ENCODE measurements at places on chromosomes 11 and 22.

GRCh38 chr11:19628018-19628417, 84.6 kb upstream of the NAV2 start:
- no peak for DNase-seq

DNA sequence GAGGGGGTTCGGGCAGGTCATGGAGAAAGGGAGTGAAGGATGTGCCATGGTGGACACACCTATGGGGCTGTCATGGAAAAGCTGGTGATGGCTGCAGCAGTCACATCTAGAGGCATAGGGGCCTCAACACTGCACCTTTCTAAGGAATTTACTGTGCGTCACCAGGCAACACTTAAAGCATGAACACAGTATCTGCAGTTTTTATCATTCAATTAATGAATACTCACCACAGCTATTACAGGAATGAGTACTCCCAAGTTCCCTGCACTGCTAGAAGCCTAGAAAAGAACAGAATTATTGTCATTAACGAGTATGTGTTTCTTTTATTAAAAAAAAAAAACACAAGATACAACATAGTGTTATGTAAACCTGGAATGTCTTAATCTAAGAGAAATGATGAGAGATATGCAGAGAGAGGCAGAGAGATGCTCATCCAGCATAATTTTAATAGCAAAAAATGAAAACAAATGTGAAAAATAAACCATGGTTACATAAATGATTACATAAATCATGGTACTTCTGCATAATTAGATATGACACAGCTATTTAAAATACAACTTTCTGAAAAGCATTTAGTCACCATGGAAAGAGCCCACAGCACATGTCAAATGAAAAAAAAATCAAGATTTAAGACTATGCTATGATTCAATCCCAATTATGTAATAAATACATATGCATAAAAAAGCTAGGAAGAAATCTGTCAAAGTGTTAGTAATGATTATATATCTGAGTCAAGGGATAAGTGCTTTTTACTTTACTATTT, 19.2 kb downstream of the SERPIND1 start:
- no peak for DNase-seq

GRCh38 chr11:35852056-35852455, 91.8 kb upstream of the LDLRAD3 start:
- DNase-seq = peak; percentile 27

DNA sequence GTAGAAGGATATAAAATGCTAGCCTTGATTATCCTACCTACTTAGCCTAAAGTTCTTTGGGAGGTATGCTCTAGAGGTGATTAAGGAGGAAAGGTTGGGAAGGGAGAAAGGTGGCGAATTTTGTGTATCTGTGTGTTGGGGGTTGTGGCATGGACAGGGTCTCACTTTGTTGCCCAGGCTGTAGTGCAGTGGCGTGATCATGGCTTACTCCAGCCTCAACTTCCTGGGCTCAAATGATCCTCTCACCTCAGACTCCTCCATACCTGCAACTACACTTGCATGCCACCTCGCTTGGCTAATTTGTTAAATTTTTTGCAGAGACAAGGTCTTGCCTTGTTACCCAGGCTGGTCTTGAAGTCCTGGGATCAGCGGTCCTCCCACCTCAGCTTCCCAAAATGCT, 1094.8 kb downstream of the DLG2 start:
- no peak for DNase-seq

- DNase-seq = no peak
These were observed 21.3 kb downstream of the TBC1D22A start for GRCh38 chr22:46783721-46784120.

DNA sequence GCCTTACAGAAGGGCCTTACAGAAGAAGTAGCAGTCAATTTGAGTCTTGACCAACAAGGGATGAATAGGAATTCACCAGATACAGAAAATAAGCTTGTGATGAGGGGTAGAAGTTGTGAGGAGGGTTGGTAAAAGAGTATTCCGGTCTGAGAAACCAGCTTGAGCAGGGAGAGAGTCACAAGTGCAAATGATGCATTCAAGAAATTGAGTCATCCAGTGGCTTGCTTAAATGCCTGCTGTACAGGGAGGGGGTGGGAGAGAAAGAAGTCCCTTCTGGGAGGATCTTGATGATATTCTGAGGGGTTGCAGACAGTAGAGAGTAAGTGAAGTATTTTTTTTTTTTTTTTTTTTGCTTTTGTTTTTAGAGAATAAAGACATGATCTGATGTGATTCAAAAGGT, 9.2 kb downstream of the CCKBR start:
- DNase-seq = no peak

GRCh38 chr22:50531546-50531961, 1.7 kb upstream of the TYMP start:
- DNase-seq = no peak

GRCh38 chr22:23789121-23789520, 2.4 kb downstream of the SMARCB1 start:
- DNase-seq = no peak

GRCh38 chr11:223026-223789, 12.9 kb downstream of the SIRT3 start:
- DNase-seq = no peak

DNA sequence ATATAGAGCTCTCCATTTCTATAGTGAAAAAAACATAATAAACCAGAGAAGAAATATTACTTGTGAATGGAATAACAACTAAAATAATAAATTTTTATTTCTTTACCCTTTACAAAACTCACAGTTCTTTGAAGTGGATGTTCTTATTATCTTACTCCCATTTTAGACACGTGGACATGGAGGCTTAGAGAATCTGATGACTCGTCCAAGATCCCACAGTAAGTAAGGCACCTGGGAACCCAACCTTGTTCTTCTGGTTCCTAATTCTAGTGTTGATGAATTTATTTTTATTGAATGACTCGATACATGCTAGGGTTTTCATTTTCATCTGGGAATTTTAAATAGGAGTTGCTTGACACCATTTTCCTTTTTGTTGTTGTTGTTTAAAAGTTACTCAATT, 1.8 kb downstream of the BPIFC start:
- no peak for DNase-seq

DNA sequence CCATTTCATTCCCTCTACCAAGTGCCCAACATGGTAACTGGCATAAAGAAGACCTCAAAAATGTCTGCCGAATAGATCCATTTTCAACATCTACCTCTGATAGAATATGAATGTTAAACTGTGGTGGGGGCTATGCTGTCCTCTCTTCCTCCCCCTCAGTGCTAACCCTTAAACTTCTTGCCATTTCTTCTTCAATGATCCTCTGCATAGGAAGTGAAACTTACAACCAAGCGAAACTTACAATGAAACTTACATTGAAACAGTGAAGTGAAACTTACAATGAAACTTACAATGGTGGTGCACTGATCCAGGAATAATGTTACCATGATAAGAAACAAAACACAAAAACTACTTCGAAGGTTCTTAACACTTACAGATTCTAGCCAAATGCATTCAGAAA, 4.7 kb downstream of the RTCB start:
- DNase-seq = no peak

- peak; percentile 52 for DNase-seq
These were observed 4.3 kb downstream of the IGSF22 start for GRCh38 chr11:18721561-18722292.

GRCh38 chr22:40979198-40979597, 28.0 kb downstream of the RBX1 start:
- DNase-seq = no peak

- no peak for DNase-seq
These were observed 7.6 kb upstream of the LMO1 start for GRCh38 chr11:8271106-8271886.

- no peak for DNase-seq
These were observed 55.1 kb downstream of the SESN3 start for GRCh38 chr11:95175818-95176380.

- no peak for DNase-seq
These were observed 31.4 kb upstream of the TESMIN start for GRCh38 chr11:68782711-68783110.

- DNase-seq = no peak
These were observed 15.4 kb downstream of the FAM181B start for GRCh38 chr11:82718307-82718706.

DNA sequence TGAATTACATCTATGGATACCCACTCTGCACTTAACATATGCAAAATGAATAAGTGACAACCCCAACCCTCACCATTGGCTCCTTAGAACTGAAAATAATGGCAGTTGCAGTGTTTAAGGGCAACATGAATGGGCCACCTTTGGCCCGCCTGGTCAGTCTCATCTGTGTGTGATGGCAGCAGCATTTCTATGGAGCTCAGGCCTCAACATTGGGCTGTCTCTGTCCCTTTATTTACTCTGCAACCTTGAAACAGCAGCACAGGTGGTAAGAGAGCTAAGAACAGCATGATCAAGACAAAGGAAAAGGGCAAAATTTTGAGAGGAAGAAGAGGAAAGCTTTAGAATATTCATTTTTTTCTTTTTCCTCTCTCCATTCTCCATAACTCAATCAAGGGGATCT, 38.3 kb upstream of the TMEM135 start:
- DNase-seq = no peak

GRCh38 chr11:61345170-61345610, 12.2 kb downstream of the TKFC start:
- no peak for DNase-seq

DNA sequence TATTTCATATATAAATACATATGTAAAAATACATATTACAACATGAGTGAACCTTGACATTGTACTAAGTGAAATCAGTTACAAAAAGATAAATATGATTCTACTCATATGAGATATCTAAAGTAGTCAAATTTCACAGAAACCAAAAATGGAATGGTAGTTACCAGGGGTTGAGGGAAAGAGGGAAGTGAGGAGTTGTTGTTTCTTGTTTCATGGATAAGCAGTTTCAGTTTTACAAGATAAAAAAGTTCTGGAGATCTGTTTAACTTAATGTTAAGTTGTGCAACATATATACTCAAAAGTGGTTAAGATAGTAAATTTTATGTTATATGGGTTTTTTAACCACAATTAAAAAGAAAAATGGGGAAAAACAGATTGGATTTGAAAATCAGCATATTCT, 107.7 kb downstream of the ELP4 start:
- no peak for DNase-seq

DNA sequence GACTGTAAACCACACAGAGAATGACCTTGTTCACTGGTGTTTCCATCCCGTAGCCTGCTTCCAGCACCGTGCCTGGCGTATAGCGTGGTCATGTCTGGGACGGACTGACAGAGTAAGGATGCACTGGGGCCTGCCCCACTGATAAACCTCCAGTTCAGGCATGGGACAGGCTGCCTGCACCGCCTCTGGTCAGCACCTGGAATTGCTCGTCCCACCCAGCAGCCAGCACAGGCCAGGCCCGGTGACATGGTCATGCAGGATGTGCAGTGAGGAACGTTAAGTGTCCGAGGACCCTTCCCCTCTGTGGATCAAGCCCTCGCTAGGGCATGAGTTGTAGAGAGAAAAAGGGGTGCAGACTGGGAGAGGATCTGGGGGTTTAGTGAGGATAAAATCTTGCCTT, 44.8 kb downstream of the LMO1 start:
- no peak for DNase-seq

GRCh38 chr22:33427461-33427860, 369.3 kb upstream of the SYN3 start:
- no peak for DNase-seq

- DNase-seq = no peak
These were observed 37.8 kb upstream of the TH start for GRCh38 chr11:2209370-2209801.

GRCh38 chr11:19241260-19242178, 774 bp upstream of the E2F8 start:
- DNase-seq = peak; percentile 18

DNA sequence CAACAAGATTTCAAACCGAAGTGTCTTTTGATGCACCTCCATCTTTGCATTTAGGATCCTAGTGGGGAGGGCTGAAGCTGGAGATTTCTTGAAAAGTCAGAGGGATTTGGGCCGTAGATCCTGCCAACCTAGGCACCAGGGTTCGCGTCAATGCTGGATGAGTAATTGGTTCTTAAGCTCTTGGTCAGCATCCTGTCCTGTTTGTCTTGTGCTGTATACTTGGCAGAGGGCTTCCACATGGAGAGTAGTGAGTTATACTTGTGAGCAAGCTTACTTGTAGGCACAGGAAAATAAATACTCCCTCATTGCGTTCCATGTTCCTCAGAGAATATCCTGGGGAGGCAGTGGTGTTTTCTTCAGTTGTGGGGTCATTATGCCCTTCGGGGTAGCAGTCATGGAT, 12.6 kb downstream of the INSC start:
- DNase-seq = no peak

- no peak for DNase-seq
These were observed 13.2 kb upstream of the USP18 start for GRCh38 chr22:18136563-18137320.

DNA sequence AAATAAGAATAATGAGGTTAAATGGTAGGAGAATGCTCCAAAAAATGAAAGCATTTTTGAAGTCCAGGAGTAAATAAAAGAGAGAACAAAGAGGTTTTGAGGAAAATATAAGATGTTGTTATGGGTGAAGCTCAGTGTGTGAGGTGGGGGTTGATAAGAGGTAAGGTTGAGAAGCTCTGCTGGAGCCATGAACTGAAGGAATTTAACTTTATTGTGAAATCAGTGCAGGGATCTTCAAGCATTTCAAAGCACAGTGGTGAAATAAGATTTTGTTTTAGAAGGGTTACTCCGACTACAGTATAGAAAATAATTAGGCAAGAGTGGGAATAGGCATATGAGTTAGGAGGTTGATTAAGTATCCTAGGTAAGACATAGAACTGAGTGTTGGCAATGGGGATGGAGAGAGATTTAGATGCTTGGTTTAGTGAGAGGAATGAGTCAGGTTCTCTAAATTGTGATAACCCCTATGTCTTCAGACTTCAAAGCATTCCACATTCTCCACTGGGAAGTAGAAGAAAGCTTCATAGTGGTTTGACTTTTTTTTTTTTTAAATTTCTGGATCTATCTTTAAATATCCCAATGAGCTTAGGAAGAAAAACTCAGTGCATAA, 403.2 kb downstream of the AASDHPPT start:
- no peak for DNase-seq

All from right lung (tissue), 10 donors.